Vagina (tissue), 2 donors: ENCODE measurements at places on chromosomes 1 and 21.

DNA sequence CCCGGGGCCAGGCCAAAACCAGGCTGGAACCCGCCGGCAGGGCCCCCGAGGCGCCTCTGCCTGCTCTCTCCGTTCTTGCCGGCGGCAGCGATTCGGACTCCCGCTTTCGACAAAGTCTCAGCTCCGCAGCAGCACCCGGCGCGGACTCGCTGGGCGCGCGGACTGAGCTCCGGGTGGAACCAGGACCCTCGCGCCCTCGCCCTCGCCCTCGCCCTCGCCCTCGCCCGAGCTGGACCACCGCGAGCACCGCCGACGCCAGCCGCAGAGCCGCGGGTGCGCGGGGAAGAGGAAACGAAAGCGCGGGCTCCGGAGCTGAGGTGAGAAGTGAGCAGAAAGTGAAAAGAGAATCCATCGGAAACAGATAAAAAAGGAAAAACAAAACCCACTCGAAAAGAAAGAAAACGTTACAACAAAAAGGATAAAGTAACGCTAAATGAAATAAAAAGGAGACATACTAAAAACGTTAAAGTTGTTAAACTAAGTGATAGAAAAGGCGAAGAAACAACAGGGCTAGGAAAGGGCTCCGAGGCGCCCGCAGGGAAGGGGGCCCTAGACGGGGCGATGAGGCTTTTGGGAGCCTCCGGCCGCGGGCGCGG, 64.9 kb downstream of the MEF2D start:
- DNase-seq, result no peak

DNA sequence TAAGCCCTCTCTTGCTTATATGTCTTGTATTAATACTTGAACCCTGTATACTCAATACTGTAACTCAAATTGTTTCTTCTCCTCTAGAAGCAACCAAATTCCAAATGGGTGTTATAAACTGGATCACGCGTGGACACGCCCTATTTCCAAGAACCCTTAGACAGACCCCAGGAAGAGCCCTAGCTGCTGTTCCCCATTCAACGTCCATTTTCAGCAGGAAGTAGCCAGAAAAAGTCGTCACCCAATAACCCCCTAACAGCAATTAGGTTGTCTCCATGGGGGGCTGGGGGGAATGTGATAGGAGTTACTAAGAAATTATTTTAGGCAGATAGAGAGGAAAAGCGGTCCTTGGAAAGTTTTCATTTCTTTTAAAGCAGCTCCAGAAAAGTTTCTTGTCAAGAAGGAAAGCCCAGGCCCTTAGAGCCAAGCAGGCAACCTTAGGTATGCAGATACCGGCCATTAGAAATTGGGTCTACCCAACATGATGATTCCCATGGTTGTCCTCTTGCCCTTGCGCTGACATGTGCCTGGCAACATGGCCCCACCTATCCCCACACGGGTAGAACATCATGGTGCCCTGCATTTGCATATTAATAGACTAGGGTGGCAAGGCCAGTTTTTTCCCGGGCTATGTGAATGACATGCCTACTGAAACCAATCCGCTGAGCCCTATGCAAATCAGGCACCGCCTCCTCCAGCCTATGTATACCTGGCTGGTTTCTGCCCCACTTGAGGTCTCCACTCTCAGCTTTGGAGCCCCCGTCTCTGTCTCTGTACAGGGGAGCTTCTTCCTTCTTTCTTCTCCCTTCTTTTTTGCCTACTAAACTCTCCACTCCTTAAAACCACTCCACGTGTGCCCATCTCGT, 4.0 kb upstream of the CD46 start:
- DNase-seq, result no peak

DNA sequence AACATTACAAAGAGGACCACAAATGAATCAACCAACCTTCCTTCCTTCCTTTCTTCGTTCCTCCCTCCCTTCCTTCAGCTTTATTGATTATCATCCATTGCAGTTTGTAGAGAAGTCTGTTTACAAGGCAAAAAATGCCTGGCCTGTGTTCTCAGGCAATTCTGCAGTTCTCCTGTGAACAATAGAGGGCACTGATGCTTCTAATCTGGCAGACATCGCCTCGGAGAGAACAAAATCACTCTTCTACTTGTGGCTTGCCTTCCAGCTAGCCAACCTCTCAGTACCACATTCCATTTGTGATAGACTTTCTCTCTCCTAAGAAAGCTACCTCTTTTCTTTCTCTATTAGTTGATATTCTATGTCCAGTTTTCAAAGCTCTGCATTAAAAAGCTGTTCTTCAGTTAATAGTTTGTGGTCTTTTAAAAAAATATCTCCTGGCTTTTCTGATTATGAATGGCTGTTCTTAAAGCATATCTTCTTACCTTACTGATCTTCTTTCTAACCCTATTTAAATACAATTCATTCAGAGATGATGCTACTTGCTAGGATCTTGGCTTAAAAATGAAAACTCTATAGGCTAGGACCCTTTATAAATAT, 26.9 kb upstream of the ESRRG start:
- DNase-seq, result no peak

- no peak for DNase-seq
These were observed 93.5 kb upstream of the ACTL8 start for GRCh38 chr1:17661546-17662157.

- no peak for DNase-seq
These were observed 12.4 kb downstream of the SKI start for GRCh38 chr1:2240270-2241156.

GRCh38 chr1:242016479-242016878, 17.6 kb upstream of the MAP1LC3C start:
- no peak for DNase-seq

- DNase-seq, result no peak
These were observed 55.0 kb upstream of the TRAPPC10 start for GRCh38 chr21:43957128-43957571.

GRCh38 chr1:15042866-15043265, 110.7 kb upstream of the TMEM51 start:
- DNase-seq, result no peak

DNA sequence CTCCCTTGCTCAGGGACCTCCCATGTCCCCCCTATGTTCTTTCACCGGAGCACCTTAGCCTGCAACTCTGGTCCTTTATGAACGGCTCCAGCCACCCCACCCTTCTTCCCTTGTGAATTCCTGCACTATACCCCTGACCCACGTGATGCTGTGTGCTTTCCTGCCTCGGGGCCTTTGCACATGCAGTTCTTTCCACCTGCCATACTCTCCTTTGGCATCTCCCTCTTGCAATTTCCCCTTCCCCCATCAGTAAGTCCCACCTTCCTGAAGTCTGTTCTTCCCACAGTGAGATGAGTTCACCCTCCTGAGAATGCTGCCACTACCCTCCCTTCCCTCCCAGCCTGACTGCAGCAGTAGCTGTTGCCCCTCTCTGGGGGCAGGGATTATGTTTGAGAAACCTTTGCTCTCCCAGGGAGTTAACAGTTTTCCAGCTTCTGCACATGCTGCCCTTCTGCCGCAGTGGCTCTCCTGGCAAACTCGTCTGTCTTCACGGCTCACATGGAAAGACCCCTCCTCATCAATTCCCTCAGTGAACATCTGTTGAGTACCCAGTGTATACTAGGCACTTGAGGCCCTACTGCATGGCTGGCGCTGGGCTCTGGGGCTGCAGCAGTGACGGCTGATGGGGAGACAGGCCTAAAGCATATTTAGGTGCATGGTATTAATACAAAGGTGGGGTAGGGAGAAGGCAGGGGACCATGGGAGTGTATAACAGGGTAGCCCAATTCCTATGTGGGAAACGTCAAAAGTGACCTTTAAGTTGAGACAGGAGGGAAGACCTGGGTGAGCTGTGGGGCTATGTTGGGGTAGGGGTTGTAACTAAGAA, 9.7 kb downstream of the ZNF362 start:
- DNase-seq, result no peak

DNA sequence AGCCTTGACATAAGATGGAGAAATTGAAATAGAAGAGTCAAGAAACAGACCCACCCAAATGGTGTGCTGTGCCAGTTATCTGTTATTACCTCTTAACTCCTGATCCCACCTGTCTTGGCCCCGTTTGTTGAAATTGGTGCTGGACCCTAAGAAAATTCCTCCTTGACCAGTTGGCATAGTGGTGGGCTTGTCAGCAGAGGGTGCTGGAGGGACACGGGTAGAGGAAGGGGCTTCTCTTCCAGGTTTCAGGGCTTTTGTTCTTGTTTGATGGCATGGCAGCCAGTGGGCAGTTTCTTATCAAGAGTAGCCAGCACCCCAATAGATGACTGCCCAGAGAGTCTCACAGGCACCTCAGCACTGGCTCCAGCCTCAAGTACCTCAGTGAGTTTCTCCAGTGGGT, 51.6 kb downstream of the PCBP3 start:
- no peak for DNase-seq

- no peak for DNase-seq
These were observed 25.6 kb downstream of the CRCT1 start for GRCh38 chr1:152539901-152540300.

DNA sequence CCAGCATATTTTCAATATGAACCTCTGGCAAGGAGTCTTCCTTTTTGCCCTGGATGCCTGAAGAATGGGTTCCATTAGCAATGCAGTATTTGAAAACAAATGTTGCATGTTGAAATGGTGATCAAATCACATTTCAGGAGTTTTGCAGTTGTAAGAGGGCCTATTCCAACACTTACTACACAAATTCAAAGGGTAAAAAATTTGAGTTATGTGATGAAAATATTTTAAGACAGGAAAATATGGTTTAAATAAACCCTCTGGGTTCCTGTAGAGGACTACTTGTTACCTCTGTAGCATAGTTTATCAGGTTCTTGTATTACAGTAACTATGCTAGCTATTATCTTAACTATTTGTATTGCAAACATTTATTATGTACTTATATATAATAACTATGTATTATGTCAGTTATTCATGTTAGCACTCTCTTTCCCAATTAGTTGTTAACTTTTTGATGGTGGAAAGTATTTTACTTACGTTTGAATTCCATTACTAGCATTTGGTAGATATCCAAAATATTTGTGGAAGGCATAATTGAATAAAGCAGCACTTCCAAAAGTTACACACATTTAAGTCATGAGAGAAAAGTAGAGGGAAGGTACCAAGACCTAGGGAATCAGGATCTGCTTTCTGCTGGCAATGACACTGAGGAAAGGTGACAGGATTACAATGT, 312.9 kb downstream of the GRIK1 start:
- no peak for DNase-seq

DNA sequence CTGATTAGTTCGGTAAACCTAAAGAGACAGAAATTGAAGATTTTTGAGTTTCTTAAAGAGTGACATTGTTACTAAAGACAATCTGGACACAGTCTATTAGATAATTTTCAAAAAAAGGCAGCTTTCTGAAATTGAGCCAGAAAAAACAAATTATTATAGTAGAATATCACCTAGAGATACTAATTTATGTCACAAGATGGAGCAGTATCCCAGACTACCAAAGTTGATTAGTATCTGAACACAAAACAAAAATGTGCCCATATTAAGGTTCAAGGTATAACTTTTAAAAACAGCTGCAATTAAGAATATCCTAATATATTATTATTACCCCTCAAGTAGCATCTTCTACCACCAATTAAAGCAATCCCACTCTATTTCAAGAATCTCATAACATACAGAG, 40.5 kb upstream of the SYT2 start:
- no peak for DNase-seq

DNA sequence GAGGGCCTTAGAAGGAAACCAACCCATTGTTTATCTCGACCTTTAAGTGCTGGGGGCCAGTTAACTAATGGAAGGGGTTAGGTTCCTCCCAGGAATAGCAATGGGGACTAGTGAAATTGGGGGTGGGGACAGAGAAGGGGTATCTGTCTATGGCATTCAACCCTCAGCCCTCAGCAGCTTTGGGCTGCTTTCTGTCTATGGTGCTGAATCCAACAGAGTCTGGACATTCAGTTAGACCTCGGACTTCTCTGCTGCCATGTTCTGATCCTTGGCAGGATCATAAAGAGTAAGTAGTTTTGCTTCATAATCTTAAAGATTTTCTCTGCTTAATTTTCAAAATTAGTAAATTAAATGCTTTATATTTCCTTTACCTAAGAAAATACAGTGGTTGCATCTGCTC, 2.6 kb upstream of the EPHA10 start:
- no peak for DNase-seq

GRCh38 chr21:44708213-44708865, 3.0 kb downstream of the TSPEAR start:
- no peak for DNase-seq

GRCh38 chr1:67818725-67819301, 14.5 kb downstream of the GNG12 start:
- DNase-seq, result no peak

DNA sequence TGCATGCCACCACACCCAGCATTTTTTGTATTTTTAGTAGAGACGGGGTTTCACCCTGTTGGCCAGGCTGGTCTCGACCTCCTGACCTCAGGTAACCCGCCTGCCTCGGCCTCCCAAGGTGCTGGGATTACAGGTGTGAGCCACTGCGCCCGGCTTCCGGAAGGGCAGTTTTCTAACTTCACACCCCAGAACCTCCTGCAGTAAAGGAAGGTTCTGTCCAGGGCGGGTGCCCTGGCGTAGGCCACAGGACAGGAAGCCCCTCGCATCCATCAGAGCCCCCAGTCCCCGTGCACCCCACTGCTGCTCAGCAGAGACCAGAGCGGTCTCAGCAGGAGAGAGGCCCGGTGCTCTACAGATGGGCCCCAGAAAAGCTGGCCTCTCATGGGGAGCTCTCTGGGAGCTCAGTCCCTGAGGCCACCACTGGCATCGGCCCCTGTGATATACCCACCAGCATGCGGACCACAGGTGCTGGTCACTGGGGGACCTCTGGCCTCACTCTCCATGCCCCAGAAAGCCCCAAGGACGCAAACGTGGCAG, 4.1 kb upstream of the DNMT3L start:
- no peak for DNase-seq

DNA sequence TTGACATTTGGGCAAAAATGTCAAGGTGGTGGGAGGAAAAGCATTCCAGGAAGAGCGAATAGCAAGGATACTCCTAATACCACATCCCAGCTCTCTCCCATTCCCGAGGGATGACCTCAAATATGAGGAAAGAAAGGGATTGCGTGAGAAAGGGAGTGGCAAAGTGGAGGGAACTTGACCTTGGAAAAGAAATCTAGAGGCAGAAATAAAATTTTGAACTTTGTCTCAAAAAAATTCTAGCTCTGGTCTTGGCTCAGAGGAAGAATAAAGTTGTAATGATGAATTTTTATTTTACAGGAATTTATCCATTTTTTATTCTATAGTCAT, 127.8 kb downstream of the TBX19 start:
- DNase-seq, result no peak

DNA sequence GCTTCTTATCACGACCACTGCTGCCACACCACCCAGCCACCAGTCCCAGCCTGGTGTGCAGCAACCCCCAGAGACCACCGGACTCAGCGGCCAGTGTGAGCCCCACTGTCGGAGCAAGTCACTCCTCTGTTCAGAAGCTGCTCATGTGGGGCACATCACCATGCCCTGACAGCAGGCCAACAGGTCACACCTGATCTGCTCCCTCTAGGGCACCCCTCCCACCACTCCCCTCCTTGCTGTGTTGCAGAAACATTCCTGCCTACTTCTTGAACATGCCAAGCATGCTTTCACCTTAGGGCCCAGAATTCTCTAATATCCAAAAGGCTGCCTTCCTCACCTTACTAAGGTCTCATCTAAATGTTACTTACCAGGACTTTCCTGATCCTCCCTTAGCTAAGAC, 146.5 kb downstream of the SLC45A1 start:
- DNase-seq, result no peak
